RPMI7951 (cell line): ENCODE measurements at places on chromosomes 2 and 18.

GRCh38 chr18:35641916-35642315 is 60.4 kb downstream of the GALNT1 start:
- DNase-seq, result no peak

- no peak for DNase-seq
Observed at GRCh38 chr2:36388472-36388871, 32.9 kb downstream of the CRIM1 start.

DNA sequence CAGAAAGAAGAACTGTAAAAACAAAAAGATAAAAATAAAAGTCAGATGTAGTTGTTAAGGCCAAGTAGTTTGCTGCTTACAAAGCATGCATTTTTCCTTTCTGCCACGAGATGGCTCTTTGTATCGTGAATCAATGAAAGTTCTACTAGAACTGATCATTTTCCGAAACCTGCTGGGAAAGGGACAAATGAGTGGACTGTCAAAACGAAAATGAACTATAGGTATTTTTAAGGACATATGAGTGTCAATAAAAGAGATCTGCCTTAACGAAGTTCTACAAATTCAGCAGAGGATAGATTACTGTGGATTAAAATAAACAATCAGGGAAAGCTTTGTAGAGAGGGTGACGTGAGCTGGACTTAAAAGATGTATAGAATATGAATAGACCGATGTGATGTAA is 15.0 kb upstream of the ELOA2 start:
- DNase-seq, result peak; percentile 40

- no peak for DNase-seq
Observed at GRCh38 chr2:950080-950966, at the start of gene SNTG2. Gene SNTG2 (plus strand): TSS chr2:950849. CDS start chr2:950997, 148 bp downstream.

GRCh38 chr2:239889641-239890121 is 135.5 kb downstream of the NDUFA10 start:
- no peak for DNase-seq

GRCh38 chr2:130371723-130372054 is 15.8 kb downstream of the PTPN18 start:
- DNase-seq, result peak; percentile 72

DNA sequence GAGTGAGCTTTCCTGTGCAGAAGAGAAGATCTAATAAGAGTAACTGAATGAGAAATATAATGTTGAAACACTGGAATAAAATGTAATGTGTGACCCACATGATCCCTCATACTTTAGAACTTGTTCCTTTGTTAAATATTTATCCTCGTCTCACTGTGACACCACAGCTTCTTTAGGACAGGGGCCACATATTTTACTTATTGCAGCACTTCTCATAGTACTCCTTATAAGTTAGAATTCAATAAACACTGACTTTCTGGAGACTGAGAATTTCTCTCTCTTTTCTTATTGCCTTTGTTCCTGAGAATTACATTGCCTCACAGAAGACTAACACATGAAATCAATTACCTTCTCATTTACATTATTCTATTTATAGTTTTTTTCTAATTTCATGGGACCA is 1234.6 kb upstream of the CHAC2 start:
- DNase-seq, result no peak

DNA sequence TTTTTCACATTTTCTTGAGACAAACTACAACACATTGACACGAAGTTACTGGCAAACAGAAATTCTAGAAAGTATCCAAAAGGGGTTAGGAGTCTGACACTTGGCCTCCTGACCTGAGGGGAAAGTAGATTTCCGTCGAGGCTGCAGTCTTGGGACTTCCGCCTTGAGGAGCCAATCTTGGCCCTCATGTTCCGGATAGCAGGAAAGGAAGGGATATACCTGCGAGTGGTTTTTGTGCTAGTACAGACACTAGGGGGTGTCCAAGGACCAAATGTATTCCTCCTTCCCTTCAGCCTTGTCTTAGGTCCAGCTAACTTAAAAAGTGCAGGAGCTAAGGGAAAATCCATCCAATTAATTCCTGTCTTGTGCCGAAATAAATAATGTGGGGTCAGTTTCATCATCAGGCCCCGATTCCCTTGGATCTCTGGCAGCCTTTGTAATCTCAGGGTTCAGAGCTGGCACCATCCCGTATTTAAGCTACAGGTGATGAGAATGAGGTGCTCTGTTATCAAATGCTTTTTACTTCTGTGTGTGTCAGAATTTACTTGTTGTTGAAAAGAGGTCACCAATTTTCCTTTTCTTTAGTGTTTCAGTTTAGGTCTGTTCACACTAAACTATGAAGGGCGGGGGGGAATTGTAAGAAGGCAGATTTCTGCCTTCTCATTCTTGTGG is 330.2 kb upstream of the FANCL start:
- DNase-seq, result peak; percentile 26

DNA sequence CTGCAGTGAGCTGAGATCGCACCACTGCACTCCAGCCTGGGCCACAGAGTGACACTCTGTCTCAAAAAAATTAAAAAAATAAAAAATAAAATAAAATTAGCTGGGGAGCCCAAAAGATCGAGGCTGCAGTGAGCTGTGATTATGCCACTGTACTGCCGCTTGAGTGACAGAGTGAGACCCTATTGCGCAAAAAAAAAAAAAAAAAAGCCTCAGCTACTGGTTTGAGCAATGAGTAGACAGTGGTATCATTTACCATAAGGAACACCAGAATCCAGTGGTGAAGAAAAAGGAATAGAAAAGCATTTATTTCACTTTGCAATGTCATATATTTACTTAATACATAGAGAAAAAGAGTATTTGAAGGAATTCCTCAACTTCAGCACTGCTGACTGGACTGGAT is 3.0 kb downstream of the SAP130 start:
- DNase-seq, result no peak

DNA sequence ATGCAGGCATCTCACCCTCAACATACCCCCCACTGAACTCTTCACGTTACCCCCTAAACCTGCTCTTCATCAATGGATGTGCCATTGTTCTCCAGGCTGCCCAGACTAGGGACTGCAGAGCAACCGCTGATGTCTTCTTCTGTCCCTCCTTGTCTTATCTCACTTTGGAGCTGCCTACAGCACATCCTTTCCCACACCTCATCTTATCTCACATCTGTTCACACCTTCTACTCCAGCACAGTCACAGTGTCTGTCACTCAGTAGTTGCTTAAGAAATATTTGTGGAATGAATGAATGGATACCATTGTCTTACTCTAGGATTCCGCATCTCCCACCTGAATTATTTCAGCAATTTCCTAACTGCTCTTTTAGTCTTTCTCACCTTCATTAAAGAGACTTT is 144.5 kb downstream of the ANTXR1 start:
- DNase-seq, result no peak

GRCh38 chr2:69933254-69933828 is 18.4 kb downstream of the MXD1 start:
- no peak for DNase-seq

GRCh38 chr2:45124456-45124855 is 115.2 kb upstream of the SIX2 start:
- peak; percentile 58 for DNase-seq

GRCh38 chr2:162318328-162319180 is at the start of gene IFIH1:
Gene IFIH1 (minus strand): TSS chr2:162318684. CDS start chr2:162318307, 377 bp downstream.
- peak; percentile 95 for DNase-seq

DNA sequence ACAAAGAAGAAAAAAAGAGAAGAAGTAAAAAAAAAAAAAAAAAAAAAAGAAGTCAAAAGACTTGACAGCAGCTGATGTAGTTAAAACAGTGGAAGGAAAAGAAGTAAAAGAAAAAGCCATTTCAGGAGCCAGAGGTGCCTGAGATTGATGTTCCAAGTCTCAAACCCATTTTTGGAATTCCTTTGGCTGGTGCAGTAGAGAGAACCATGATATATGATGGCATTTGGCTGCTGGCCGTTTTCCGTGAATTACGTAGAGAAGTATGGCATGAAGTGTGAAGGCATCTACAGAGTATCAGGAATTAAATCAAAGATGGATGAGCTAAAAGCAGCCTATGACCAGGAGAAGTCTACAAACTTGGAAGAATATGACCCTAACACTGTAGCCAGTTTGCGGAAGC is 7.6 kb upstream of the CHST10 start:
- DNase-seq, result no peak

DNA sequence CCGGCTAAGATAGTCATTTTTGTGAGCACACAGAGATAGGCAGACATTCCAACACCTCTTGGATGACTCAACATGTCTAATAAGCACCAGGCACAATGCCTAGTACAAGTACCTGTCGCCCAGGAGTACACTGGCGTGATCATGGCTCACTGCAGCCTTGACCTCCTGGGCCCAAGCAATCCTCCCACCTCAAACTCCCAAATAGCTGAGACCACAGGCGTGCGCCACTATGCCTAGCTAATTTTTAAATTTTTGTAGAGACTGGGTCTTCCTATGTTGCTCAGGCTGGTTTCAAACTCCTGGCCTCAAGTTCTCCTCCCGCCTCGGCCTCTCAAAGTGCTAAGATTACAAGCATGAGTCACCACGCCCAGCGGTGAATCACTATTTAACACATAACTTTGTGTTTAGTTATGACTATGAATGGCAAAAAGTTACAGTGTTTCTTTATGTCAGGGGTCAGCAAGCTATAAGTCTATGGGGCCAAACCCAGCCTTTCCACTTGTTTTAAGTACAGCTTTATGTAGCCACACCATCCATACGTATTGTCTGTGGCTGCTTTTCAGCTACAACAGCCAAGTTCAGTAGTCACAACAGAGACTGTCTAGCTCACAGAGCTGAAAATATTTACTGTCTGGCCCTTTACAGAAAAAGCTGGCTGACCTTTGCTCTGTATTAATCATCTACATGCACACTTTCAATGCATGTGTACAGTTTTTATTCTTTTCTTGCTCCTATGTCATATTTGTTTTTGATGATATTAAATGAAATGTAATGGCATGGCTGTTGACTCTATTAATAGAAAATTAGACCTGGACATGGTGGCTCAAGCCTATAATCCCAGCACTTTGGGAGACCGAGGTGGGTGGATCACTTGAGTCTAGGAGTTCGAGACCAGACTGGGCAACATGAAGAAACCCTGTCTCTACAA is 18.7 kb downstream of the ORC2 start:
- DNase-seq, result peak; percentile 80

DNA sequence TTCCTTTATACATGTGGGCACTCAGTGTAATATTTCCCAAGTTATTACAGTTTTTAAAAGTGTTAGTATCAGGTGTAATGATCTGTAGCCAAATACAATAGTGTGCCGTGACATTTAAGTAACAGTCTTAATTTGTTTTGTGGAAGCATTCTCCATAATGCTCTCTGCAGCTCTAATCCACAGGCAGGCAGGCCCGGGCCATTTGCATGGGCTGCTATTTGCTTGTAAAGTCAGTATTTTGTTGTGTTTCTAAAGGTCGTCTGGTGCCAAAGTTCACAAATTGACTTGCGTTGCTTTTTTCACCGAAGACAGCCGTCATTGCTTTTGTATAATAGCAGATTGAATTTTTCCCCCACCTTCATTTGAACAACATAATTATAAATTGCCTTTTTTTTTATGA is 153.0 kb downstream of the GBX2 start:
- no peak for DNase-seq

- DNase-seq, result no peak
Observed at GRCh38 chr2:133497270-133497893, 70.9 kb downstream of the NCKAP5 start.

- DNase-seq, result no peak
Observed at GRCh38 chr2:213537579-213537978, 253.3 kb downstream of the SPAG16 start.

GRCh38 chr2:105397953-105398335 is 907 bp downstream of the FHL2 start:
- DNase-seq, result no peak

DNA sequence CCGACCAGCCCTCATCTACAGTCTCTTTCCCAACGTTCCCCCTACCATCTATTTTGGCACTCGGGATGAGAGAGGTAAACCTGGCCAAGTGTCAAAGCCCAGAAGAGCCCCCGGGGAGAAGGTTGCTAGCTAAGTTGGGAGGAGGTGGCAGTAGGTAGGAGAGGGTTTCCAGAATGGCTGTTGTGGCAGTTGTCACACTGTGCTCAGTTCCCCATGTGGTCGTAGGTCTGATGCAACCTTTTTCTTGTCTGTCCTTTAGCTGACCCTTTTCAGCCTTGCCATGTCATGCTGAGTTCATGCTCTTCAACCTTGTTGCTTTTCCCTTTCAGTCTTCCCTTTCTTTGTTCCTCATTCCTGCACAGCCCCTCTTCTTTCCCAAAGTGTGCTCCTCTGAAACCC is 34.5 kb downstream of the TTLL4 start:
- DNase-seq, result peak; percentile 66

GRCh38 chr2:38875227-38875575 is 533 bp downstream of the DHX57 start:
- DNase-seq, result peak; percentile 8
